ENCODE measurements at places on chromosomes 5 and 9.

- DNase-seq, result no peak
These were observed 7.5 kb downstream of the NDST1 start for GRCh38 chr5:150515446-150515845.

- DNase-seq, result no peak
These were observed 26.9 kb upstream of the FAT2 start for GRCh38 chr5:151617841-151618710.

DNA sequence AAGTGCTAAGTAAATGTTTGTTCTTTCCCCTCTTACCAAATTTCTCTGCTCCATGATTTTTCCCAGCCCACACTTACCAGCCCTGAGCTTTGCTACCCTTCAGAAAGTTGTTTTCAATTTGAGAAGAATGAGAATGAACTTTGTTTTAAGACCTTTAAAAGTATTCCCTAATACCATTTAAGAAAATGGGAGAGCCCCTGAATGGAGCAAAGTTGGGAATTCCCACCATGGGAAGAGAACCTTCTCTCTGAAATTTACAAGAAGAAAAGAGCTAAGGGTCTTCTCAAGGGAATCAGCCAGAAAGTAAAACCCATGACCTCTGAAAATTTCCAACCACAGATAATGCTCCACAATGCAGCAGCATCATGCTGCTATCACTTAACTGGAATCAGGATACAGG lies 17.7 kb downstream of the ZNF366 start:
- DNase-seq, result no peak

DNA sequence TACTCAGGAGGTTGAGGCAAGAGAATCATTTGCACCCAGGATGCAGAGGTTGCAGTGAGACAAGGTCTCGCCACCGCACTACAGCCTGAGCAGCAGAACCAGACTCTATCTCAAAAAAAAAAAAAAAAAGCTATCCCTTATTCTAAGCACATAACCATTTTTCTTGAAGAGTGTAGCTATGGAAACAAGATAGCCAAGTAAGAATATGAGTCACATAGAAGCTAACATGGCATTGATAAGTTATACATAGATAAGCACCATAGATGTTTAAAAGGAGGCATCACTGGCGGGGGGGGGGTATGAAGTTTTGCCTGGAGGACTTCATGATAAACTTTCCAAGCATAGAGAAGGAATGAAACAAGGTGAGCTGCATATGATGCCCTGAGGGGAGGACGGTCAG lies 26.0 kb downstream of the CHSY3 start:
- DNase-seq, result no peak

- DNase-seq, result no peak
These were observed 63.9 kb downstream of the MEGF9 start for GRCh38 chr9:120650352-120650751.
